ENCODE measurements at places on chromosomes 6 and 20.

GRCh38 chr6:56906752-56907151, 48.2 kb upstream of the BEND6 start:
- DNase-seq = no peak

- no peak for DNase-seq
Observed at GRCh38 chr20:10789386-10789785, 115.6 kb upstream of the JAG1 start.

- no peak for DNase-seq
Observed at GRCh38 chr20:56629464-56630085, 469 bp downstream of the TFAP2C start.

GRCh38 chr20:15564981-15565380, 1008.3 kb downstream of the KIF16B start:
- DNase-seq = no peak

DNA sequence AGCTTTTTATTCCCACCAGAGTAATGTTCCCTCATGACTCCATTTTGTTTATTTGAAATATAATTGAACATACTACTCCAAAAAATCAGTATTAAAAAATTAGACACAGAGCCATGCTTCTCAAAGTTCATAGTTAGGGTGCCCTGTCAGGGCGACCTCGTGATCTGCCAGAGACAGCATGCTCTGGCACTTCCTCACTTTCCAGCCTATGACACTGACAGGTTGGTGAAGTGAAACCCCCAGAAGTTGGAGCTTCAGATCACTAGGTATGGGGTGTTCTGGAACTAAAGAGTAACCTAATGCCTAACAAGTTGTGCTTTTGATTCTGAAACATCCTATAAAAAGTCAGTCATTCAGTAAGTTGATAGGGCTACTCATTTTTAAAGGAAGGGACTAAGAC, 93.0 kb downstream of the TBC1D7 start:
- no peak for DNase-seq

GRCh38 chr6:45388328-45388727, 10.6 kb upstream of the SUPT3H start:
- DNase-seq = no peak

DNA sequence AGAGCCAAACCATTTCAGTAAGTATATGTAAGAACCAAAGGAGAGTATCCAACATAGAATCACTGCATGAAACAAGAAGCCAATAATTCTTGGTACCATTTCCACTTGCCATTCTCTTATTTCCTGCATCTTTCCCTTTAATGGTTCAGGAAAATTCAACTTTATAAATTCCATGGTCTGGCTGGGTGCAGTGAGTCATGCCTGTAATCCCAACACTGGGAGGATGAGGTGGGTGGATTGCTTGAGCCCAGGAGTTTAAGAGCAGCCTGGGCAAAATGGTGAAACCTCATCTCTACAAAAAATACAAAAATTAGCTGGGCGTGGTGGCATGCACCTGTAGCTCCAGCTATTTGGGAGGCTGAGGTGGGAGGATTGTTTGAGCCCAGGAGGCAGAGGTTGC, 21.2 kb downstream of the NHLRC1 start:
- no peak for DNase-seq

DNA sequence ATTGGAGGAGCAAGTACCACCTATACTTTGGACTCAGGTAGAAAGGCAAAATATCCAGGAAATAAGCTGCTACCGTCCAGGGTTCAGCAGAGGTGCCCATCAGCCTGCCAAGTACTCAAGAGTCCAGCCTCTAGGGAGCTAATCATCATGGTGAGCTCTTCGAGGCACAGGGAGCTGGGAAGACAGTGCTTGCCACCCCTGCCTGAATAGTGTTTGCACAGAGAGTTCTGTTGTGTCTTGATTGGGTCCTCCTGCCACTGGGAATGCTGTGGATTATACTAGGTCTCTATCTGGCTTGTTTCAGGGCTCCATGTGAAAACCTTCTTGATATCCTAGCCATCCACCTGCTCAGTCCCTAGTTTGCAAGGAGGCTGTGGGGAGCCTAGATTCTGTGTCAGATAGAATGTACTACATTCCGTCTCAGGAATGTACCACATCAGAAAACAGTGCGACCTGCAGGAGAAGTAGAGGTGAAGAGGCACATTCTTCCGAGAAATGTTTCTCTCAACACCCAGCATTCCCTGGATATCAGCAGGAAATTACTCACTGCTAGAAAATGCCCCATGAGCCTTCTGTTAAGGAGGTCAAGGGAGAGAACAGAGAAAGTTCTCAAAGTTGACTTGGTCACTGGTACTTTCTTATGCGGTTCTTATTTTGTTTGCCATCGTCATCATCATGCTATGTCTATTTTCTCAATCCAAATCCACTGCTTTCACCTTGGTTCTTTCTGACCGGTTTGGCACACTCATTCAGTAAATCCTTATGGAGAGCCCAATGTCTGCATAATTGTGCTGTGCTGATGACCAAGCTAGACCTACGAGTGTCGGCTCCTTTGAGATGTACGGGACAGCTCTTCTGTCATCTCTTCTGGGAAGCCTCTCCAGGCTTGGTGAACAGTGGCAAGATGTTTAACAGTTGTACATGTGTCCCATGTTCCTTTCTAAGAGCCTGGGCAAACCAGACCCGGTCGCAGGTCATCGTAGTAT, 30.7 kb downstream of the PTPN1 start:
- no peak for DNase-seq

DNA sequence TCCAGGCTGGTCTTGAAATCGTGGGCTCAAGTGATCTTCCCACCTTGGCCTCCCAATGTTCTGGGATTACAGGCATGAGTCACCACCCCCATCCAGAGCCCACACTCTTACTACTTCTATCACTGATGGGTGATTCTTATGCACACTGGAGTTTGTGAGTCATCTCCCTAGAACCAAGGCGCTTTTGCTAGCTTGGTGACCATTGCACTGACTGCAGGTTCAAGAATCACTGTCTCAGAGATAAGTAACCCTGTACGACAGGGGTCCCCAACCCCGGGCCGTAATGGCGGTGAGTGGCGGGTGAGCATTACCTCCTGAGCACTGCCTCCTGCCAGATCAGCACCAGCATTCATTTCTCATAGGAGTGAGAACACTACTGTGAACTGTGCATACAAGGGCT, 118.8 kb downstream of the MAP3K7 start:
- no peak for DNase-seq

DNA sequence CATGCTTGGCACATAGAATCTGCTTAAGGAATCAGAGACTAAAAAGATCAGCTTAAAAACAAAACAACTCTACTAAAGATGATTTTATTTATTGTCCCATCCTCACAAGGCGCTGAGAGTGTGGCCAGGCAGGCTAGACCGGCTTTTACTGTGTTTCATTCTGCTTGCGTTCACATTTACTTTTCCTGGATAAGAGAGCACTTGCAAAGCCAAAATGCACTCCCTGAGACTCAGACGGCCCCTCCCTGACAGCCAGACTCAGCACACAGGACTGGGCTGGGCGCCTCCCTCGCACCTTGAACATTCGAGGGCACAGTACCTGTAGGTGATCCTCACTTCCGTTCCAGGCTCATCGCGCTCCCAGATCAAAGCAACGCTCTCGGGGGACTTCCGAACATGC, 10.2 kb downstream of the ACSS1 start:
- no peak for DNase-seq

Data from hippocampal formation (tissue), 2 donors.